NCI-H1694 (cell line): ENCODE measurements at places on chromosomes 16 and 17.

- no peak for DNase-seq
Observed at GRCh38 chr17:34220752-34221395, 34.2 kb upstream of the CCL2 start.

GRCh38 chr17:41583137-41584127, 3.3 kb downstream of the KRT14 start:
- DNase-seq = no peak

GRCh38 chr16:63883091-63883490, 1238.8 kb downstream of the CDH11 start:
- no peak for DNase-seq

- no peak for DNase-seq
Observed at GRCh38 chr17:42518755-42519545, 17.1 kb upstream of the NAGLU start.

GRCh38 chr17:10022416-10022815, 117.3 kb upstream of the RCVRN start:
- no peak for DNase-seq

DNA sequence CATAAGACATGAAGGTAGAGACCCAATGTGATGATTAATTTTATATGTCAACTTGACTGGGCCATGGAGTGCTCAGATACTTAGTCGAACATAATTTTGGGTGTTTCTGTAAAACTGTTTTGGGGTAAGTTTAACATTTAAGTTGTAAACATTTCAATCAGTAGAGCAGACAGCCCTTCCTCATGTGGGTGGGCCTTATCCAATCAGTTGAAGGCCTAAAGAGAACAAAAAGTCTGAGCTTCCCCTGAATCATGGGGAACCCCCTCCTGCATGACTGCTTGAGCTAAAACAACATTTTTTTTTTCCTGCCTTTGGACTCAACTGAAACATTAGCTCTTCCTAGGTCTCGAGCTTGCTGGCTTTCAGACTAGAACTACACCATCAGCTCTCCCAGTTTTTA, 327.3 kb upstream of the SOX9 start:
- DNase-seq = no peak

DNA sequence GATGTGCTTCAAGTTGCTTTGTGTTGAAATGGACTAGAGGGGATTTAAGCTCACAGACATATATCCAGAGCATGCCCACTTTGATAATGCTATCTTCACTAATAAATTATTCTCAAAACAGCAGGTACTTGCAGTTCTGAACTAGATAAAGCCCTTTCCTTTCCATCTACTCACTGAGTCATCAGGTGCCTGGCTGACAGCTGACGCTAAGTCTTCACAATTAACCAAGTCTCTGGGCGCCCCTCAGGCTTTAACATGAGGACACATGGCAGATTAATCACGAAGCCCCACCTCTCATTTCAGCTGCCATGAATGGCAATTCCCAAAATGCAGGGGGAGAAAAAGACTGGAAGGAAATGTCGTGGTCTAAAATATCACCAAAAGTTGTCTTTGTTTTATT, 29.5 kb upstream of the CRISPLD2 start:
- no peak for DNase-seq

GRCh38 chr16:81469710-81470535, 25.3 kb downstream of the CMIP start:
- no peak for DNase-seq

- DNase-seq = no peak
Observed at GRCh38 chr16:30494709-30495108, 22.2 kb downstream of the ITGAL start.

- peak; percentile 83 for DNase-seq
Observed at GRCh38 chr17:73427198-73427597, 115.4 kb upstream of the CDC42EP4 start.

- peak; percentile 45 for DNase-seq
Observed at GRCh38 chr16:305916-306626, 23.1 kb downstream of the PDIA2 start.

DNA sequence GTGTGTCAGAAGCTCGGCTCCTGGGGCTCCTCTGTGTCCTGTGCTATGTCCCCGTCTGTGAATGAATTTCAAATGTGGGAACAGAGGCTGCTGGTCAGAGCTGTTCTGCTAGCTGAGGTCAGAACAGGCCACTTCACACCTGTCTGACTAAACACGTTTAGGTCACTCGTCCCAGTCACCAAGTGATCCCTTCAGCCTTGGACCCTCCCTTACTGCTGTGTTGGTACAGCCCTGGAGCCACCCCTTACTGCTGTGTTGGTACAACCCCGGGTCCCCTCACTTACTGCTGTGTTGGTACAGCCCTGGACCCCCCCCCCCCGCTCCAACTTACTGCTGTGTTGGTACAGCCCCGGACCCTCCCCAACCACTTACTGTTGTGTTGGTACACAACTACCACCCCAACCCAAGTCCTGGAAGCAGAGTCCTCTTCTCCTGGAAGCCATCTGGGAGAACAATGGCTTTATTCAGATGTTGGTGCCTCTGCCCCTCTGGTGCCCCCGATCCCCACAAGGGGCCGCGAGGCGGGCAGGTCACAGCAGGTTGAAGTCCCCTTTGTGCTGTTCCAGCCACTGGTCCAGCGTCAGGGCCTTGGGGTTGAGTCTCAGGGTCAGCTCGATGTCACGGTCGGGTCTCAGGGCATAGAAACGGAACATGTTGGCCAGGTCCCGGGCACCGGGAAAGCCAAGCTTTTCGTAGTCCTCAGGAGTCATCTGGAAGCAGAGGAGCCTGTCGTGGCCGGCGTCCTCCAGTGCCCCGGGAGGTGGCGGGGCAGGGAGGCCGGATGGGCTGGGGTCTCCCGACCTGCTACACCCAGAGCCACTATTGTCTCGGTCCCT, 13.0 kb downstream of the NMRAL1 start:
- no peak for DNase-seq

DNA sequence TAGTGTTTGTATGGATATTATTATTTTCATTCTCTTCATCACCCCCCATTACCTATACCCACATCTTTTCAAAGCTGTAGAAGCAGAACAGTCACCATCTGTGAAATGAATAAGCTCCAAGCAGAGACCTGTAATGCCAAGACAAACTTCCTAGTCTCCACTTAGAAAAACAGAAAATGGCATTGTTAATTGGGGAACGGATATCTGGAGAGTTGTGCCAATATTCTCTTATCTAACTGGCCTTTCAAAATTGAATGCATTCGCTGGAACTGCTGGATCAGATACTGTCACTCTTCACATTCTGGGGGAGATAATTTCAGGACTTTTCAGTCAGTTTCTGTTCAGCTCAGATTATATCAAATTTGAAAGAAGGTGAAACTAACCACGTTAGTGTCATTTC, 464.4 kb upstream of the GOT2 start:
- no peak for DNase-seq

DNA sequence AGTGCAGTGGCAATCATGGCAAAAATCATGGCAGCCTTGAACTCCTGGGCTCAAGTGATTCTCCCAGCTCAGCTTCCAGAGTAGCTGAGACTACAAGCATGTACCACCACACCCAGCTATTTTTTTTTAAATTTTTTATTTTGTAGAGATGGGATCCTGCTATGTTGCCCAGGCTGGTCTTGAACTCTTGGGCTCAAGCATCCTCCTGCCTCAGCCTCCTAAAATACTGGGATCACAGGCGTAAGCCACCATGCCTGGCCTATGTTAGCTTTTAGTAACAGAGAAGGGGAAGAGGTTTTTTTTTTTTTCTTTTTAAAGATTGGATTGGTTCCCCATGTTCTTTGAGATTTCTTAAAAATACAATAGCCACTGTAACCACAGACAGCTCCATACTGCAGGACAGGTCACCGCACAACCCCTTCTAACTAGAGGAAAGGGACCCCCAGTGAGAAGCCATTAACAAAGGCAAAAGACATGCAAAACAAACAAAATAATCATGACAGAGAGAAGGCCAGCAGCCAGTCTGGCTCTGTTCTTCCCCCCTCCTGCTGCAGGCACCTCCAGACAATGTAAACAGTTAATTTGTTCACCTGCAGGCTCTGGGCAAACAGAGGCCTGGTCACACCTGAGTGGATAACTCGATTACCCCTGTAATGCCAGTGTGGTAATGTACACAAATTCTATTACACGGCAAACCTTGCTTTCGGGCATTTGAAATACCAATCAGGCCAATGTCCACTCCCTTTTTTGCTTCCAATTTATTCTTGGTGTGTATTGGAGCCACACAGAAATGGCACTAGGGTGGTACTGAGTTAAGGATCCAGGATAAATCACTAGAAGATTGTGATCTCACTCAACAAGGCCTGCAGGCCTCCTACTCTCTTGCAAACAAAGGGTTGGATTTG, 52.9 kb downstream of the SNX11 start:
- no peak for DNase-seq

- DNase-seq = no peak
Observed at GRCh38 chr17:56064506-56064905, 88.8 kb upstream of the ANKFN1 start.

- no peak for DNase-seq
Observed at GRCh38 chr16:89704281-89704680, 2.8 kb upstream of the SPATA2L start.

- DNase-seq = no peak
Observed at GRCh38 chr17:40496170-40496569, 5.3 kb downstream of the TNS4 start.

GRCh38 chr16:80047842-80048241, 447.3 kb upstream of the MAF start:
- DNase-seq = peak; percentile 11

DNA sequence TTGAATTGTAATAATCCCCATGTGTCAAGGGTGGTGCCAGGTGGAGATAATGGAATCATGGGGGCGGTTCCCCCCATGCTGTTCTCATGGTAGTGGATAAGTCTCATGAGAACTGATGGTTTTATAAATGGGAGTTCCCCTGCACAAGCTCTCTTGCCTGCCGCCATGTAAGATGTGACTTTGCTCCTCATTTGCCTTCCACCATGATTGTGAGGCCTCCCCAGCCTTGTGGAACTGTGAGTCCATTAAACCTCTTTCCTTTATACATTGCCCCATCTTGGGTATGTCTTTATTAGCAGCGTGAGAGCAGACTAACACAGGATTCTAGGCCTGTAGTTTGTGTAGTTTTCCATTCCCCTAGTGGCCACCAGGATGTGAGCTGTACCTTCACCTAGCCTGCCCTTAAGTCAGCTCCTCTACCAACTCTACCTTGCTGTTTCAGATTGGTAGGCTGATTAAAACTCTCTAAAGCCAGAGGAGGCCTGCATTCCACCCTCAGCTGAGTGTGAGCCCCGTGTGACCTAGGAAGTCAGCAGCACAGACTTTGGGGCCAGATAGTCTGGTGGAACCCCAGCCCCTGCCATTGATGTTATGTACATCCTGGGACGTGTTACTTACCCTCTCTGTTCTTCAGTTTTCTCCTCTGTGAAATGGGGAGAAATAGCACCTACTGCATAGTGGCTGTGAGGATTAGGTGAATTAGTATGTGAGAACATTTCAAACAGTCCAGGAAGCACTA, 252.4 kb upstream of the CACNG5 start:
- DNase-seq = no peak

DNA sequence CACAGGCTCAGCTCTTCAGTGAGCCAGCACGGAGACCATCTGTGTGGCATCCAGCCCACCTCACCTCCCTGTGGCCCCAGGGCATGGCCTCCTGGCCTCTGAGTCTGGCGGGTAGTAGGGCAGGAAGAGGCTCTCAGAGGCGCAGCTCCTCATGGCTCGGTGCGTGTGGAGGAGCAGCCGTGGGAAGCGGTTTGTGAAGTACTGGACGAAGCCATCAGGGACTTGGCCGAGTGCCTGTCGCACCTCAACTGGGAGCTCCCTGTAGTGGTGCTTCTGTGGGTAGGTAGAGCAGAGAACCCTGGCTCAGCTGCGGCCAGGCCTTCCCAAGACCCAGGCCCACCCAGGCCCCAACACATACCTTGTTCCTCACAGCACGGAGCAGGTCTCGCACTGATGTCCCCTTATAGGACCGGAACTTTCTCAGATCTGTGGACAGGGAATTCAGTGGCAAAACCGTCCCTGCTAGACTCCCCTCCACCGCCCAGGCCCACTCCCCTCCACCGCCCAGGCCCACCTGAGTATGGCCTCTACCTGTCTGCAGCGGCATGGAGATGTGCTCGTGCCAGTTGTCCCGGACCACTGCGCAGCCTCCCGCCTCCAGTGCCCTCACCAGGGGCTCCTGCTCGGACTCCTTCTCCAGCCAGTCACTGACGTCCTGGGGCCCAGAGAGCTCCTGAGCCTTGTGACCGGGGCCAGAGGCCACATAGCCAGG, 12.2 kb downstream of the PLK1 start:
- no peak for DNase-seq

DNA sequence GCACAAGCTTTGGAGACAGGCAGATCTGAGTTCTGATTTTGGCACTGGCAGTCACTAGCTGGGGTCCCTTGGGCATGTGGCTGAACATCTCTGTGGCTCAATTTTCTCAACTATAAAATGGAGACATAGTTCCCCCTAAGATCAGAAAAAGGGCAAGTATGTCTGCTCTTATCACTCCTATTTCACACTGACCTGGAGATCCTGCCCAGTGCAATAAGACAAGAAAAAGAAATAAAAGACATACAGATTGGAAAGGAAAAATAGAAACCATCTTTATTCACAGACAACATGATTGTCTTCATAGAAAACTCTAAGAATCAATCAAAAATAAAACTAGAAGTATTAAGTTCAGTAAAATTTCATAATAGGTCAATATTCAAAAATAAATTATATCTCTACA, 56.0 kb upstream of the LHX1 start:
- no peak for DNase-seq

GRCh38 chr17:64596439-64596838, 65.7 kb downstream of the SMURF2 start:
- DNase-seq = no peak

DNA sequence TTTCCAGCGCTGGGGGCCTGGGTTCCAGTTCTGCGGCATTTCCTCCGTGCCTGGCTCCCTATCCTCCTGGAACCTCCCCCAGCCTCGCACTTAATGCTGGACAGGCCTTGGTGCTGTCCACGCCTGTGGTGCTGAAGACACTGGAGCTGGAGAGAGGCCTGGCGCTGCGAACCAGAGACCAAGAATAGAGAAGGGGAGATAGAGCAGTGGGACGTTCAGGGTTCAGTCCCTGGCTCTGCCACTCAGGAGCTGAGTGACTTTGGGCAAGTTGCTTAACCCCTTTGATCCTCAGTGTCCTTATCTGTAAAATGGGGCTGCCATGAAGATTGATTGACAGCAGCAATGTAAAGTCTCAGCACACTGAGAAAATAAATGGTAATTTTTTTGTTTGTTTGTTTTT, 11.9 kb downstream of the SBK1 start:
- DNase-seq = no peak

DNA sequence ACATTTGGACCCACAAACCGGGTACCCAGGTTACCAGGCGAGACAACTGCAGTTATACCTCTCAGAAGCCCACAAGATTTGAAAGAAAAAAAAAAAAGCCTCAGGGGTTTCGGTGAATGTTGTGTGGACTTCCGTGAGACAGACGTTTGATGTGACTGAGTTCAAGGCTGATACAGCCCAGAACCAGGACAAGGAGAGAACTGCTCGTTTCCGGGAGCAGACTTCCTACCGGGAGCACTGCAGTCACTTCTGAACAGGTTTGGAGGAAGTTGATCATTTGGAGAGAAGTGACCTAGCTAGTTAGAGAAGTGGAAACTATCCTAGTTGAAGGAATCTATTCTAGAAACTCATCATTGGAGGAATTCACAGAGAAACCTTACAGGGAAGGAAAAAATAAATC, 847 bp downstream of the CKLF start:
- no peak for DNase-seq

GRCh38 chr17:47684535-47685193, 9.3 kb upstream of the TBKBP1 start:
- DNase-seq = no peak

- DNase-seq = no peak
Observed at GRCh38 chr16:4572715-4573114, 16.6 kb downstream of the C16orf96 start.

GRCh38 chr17:69773081-69773480, 301.9 kb upstream of the KCNJ16 start:
- no peak for DNase-seq
